ENCODE measurements at places on chromosomes 13 and 19.
A peak's percentile ranks its signal among the peaks of the same experiment; 100 is the strongest.

- no peak for DNase-seq
Measured at GRCh38 chr19:792306-792885, 4.9 kb upstream of the PTBP1 start.

DNA sequence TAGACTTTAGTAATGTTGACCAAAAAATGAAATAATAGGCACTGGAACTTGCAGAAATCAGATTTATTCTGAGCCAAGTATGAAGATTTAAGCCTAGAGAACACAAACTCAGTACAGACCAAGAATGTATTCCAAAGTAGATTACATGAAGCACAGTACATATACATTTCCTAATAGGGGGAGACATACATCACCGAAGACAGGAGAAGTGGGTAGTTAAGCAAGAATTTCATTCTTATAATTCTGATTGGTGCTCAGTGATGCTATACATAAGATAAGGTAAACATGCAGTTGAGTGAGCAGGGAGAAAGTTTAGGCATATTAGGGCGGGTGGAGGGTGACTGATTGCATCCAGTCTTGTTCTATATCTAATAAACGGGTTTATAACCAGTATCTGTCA is 2218.8 kb downstream of the PCDH9 start:
- peak; percentile 8 for DNase-seq

DNA sequence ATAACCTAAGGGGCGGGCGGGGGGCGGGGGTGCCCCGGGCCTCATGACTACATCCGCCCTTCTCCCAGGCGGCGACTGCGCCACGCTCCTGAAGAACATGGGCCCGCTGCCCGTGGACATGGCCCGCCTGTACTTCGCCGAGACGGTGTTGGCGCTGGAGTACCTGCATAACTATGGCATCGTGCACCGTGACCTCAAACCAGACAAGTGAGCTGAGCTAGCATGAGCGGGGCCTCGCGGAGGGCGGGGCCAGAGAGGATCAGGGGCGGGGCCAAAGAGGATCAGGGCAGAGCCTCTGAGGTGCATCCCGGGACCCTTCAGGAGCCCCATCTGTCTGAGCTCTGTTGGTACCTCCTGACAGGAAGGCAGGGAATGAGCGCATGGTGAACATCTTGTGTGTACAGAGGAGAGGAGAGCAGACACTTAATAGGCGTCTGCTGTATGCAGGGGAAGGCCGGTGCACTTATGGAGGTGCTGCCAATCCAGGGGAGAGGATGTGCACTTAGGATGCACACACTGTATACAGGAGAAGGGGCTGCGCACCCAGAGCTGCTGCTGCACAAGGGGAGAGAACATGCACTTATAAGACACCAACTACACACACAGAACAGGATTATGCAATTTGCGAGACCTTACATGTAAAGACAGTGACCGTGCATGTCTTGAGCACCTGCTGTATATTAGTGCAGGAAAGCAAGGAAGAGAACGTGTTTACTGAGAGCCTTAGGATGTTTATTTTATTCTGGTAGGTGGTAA is 20.9 kb upstream of the PIK3R2 start:
- no peak for DNase-seq

DNA sequence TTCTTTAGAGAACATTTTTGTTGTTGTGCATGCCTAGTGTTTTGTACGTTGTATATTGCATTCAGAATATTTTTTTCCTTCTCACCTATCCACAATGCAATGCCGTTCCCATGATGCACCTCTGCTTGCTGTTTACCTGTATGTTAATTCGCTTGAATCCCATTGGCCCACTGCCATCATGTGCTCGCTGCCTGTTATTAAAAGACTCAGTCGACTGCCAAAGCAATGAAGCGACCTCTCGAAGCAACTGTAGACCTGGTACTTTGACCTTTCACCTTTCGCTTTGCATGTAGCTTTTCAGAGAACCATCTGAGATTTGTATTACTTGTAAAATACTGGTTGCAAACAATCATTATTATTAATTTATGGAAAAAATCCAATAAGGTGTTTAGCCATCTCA is 77.4 kb upstream of the RAP2A start:
- no peak for DNase-seq

GRCh38 chr13:112781881-112782361 is 92.1 kb downstream of the ATP11A start:
- no peak for DNase-seq

GRCh38 chr13:33106656-33107360 is 90.6 kb downstream of the KL start:
- no peak for DNase-seq

DNA sequence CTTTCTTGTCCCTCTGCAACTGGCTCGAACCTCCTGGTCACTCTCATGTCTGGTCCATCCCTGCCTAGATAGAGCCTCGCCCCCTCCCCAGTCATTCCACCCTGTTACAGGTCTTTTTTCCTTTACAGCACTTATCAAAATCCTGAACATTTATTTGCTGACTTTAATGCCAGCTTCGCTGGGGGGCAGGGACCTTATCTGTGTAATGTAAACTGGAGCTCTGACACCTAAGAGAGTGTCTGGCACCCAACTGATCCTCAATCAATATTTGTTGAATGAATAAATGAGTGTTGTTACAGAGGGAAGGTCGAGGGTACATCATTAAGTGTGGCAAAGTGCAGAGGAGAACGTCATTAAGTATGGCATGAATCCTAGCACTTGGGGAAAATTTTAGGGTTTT is 16.7 kb downstream of the FAAP24 start:
- no peak for DNase-seq

GRCh38 chr13:66375756-66376155 is 854.4 kb downstream of the PCDH9 start:
- DNase-seq, result no peak

GRCh38 chr13:110230661-110231347 is 76.2 kb downstream of the COL4A1 start:
- no peak for DNase-seq

DNA sequence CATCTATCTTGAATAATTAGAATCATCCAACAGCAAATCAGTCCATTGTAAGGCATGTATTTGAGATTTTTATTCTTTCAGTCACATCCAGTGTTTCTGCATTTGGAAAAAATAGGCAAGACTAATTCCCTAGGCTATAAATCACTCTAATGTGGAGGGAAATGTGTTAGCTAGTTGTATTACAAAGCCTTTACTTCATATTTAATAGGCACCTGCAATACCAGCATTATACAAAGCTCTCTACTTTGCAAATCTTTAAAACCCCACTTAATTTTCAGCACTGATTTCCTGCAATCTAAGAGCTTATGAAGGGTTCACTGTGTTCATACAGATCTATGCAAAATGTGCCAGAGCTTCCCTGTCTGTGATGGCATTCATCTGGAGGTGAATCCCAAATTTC is 12.3 kb downstream of the PCDH9 start:
- no peak for DNase-seq

DNA sequence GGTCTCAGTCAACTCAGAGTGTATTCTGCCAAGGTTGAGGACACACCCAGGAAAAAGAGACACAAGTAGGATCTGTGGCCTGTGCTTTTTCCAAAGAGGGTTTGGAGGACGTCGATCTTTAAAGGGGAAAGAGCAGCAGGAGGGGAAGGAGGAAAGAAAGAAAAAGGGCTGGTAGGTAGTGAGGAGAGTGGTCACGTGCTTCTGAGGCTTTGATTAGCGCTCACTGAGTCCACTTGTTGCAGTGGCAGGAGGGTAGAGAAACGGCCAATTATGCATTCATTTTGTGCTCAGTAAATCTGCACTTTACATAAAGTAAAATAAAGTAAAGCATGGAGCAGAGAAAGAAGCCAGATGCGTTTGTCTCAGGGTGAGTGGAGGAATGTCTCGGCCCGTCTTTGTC is 126.0 kb upstream of the VSTM2B start:
- no peak for DNase-seq

DNA sequence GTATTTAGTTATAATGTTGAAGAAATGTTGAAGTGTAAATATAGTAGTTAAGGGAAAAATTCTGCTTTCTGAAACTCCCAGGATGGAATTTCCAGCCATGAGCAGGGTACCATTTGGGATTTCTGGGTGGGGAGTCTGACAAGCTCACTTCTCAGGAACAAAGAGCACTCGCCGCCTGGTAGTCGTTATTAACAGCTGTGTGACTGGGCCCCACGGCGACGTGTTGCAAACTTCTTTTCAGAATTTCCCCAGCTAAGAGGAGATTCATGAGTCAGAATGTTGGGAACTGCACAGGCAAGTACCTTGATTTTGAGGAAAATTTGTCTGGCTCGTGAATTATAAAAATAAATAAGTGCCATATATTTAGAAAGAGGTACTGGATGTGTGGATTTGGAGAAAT is 103.7 kb downstream of the LACC1 start:
- DNase-seq, result no peak

DNA sequence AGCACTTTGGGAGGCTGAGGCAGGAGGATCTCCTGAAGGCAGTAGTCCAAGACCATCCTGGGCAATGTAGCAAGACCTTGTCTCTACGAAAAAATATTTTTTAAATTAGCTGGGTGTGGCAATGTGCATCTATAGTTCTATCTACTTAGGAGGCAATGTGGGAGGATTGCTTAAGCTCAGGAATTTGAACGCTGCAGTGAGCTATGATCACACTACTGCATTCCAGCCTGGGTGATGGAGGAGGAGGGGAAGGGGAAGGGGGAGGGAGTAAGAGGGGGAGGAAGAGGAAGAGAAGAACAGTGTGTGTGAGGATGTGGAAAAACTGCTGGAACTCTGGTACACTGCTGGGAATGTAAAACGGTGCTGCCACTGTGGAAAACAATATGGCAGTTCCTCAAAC is 9.2 kb upstream of the CLIP3 start:
- peak; percentile 95 for DNase-seq

DNA sequence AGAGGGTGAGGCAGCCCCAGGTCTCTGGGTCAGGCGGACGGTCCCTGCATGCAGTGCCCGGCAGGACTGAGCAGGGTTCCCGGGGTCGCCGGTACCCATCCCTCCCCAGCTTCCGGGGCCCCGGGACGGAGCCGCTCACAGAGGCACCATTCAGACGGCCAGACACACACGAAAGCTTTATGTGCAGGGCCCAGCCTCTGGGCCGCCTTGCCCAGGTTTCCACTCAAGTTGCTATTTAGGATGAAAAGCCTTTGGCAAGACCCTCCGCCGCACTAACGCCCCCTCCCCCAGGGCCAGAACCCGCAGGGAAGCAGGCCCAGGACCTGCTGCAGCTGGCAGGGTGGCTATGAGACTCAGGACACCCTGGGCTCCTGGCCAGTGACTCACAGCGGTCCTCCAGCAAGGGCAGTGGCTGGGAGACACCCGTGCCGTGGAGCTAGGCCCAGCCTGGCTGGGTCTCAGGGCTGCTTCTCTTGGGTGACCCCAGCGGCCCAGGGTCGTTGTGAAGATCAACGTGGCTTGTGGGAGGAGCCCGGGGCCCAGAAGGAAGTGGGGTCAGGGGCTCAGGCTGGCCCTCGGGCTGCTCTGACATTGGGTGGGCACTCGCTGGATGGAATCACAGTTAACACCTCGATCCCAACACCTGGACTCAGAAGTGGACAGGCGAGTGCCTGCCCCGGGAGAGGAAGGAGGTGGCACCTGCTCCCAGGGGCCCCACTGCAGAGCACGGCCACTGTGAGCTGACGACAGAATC is 4.8 kb downstream of the C19orf25 start:
- no peak for DNase-seq

DNA sequence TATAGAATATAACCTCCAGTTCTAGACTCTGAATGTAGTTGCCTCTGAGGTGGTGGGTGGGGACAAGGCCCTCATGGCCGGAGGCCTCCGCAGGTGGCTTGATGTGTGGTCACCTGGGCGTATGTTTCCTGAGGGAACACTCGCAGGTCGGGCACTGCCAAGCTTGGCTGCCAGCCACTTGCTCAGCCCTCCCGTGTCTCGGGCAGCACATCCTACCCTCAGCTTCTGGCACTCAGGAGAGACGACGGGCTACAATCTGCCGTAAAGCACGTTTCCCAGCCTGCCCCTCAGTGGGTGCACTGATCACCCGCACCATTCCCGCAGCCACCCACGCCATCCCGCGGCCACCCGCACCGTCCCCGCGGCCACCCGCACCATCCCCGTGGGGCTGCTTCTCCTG is 15.2 kb downstream of the THOP1 start:
- no peak for DNase-seq

DNA sequence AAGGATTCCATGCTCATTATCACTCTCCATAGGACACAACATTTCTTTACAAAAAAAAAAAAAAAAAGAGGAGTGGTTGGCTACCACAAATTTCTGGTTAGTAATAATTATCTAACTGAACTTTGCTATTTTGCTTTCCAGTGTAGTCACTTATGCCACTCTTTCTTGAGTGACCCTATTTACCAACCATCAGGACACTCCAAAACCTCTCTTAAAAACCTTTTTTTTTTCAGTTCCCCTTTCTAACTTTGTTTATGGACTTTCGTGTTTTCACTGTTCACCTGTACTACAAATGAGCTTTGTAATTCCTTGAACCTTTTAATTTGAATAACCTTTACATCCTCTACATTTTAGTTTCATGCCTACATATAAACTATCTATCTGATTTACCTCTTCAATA is 686.5 kb upstream of the PCDH9 start:
- DNase-seq, result no peak

DNA sequence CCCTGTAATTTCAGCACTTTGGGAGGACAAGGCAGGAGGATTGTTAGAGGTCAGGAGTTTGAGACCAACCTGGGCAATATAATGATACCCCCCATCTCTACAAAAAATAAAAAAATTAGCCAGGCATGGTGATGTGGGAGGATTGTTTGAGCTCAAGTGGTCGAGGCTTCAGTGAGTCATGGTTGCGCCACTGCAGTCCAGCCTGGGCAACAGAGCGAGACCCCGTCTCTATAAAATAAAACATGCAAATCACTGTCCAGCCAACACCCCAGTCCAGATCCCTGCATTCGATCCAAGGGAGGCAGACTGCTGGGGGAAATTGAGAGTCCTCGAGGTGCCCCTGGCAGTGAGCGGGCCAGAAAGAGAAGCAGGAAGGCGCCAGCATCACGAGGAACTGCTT is 7.0 kb downstream of the CYTH2 start:
- DNase-seq, result no peak

- no peak for DNase-seq
Measured at GRCh38 chr19:54492568-54492967, 10.1 kb upstream of the LAIR2 start.

DNA sequence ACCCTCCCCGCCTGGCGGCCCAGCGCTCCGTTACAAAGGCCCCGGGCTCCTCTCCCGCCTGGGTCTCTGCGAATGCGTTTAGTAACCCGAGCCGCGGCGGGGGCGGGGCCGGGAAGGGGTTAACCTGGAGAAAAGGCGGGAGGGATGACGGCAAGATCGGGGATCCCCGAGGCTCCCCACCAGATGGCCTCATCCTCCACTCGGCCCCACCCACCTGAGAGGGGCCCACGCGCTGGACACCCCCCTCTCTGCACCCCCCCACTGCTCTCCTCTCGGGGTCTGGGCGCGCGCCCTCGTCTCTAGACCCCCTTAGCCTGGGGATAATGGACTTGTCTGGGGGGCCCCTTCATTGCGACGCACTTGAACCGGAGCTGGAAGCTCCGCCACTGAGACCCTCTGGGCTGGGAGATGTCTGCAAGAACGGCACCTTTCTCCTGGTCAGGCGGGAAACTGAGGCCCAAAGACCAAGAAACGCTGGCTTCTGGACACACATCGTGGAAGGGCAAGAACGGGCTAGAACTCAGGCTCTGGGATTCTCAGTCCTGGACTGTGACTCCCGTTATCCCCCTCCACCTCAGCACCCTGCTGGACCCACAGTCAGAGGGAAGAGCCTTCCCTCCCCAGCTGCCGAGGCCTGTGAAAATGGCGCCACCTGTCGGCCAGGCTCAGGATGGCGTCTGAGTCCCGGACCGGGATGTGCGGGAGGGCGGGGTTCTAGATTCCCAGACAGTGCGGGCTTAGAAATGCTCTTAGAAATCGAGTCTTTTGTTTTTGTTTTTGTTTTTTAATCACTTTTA is 2.9 kb upstream of the LTBP4 start:
- DNase-seq, result peak; percentile 90
